ENCODE measurements at places on chromosomes 6 and 20.

DNA sequence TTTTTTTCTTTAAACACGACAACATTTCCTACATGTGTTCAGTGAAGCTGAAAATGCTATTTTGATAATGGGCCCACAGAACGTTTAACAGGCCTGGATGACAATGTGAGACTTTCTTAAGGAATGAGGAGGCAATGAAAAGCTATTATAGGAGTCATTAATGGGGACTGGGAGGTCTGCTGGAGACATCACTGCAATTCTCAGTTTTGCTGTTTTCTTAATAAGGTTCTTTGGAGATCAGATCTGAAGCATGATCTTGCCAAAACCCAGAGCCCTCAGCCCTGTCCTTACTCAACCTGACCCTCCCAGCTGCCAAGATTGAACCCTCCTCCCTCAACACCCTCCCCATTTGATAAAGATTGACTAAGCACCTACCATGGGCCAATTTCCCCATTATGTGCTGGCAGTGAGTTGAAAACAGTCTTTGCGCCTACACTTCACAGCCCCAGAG lies 353.1 kb downstream of the MAFB start:
- no peak for DNase-seq

DNA sequence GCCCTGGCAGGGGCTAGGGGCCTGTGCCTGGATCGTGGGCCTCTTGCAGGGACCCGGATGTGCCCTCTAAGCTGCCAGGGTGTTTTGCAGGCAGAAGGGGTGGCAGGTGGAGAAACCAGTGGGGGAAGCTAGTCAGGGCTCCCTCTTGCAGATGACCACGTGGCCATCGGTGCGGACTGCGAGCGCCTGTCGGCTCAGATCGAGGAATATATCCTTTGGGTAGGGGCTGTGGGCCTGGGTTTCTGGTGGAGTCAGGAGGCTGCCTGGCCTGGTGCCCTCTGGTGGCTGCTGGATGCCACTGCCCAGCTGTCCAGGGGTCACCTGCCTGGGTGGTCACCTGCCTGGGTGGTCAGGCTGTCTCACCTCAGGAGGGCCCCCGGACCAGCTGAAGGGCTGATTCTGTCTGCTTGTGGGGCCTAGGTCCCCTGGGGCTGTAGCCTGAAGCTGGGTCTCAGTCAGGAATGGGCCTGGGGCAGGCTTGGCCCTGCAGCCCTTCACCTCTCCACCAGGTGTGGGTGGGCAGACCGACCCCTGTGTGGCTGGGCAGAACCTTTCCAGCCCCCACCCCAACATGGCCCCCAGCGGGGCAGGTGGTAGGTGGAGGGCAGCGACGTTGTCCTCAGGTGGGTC lies 6.7 kb downstream of the TCEA2 start:
- DNase-seq, result no peak

GRCh38 chr6:43934183-43934802 lies 164.3 kb downstream of the VEGFA start:
- no peak for DNase-seq

DNA sequence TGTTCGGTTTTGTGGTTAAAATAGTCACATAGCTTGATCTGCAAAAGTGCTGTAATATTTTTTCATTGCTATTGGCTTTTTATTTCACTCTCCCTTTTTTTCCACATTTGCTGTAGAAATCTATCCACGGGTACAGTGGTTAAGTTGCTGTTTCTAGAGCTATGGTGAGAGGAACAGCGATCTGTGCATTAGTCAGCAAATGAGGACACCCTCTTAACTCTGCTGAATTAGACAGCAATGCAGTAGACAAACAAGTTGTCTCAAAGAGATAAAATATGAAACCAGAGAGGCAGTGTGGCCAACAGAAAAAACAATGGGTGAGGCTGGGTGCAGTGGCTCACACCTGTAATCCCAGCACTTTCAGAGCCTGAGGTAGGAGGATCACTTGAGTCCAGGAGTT lies 17.6 kb upstream of the SYNJ2 start:
- DNase-seq, result no peak

DNA sequence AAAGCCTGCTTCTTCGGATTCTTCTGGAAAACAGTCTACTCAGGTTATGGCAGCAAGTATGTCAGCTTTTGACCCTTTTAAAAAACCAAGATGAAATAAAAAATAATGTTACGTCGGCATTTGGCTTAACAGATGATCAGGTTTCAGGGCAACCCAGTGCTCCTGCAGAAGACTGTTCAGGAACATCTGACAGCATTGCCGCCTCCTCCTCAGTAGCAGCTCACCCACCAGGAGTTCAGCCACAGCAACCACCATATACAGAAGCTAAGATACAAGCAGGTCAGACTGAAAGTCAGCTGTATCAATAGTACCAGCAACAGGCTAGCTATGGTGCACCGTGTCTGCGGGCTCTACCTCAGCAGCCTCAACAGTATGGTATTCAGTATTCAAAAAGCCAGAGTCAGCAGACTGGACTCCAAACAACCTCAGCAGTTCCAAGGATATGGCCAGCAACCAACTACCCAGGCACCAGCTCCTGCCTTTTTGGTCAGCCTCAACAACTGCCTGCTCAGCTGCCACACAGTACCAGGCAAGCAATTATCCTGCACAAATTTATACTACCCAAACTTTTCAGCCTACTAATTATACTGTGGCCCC lies 51.9 kb downstream of the BTBD9 start:
- DNase-seq, result no peak

DNA sequence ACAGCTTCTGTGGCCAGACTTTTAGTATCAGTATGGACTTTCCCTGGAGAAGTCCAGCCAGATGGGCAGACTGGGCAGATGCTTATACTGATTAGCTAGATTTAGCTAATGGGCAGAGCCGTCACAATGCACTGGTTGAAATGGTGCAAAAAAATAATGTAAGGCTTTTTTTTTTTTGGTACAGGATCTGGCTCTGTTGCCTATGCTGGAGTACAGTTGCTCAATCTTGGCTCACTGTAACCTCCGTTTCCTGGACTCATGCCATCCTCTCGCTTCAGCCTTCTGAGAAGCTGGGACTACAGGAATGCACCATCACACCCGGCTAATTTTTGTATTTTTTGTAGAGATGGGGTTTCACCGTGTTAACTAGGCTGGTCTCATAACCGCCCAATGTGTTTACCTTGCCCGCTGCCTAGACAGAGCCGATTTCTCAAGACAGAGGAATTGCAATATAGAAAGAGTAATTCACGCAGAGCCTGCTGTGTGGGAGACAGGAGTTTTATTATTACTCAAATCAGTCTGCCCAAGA lies 16.4 kb upstream of the KIFC1 start:
- peak; percentile 52 for DNase-seq

- no peak for DNase-seq
Observed at GRCh38 chr20:32368323-32368722, 10.2 kb downstream of the ASXL1 start.

DNA sequence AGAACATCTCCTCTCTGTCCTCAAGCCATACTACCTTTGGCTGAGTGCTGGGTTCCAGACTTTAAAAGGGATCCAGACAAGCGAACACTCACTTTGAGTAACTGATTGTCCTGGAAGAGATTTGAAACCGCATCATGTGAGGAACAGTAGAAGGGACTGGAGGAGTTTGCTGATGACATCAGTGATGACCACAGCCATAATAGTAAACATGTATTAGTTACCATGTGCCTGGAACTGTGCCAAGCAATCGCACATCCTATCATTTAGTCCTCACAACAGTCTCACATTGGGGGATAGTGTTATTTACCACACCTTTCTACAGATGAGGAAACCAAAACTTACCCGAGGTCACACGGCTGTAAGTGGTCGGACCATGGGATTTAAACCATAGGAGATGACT lies 39.8 kb downstream of the ARMC2 start:
- no peak for DNase-seq

DNA sequence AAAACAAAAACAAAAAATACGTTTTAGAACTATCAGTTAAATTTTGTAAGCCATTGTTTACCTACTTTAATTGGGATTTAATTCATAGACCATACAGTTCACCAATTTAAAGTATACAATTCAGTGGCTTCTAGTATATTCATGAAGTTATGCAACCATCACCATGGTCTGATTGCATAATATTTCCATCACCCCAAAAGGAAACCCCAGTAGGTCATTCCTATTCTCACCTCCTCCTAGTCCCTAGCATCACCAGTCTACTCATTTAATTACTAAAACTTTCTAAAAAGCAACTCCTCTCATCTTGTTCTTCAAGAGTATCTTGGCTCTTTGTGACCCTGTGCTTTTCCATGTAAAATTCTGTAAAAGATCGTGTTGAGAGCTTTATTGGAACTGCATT lies 60.2 kb downstream of the ASXL1 start:
- DNase-seq, result no peak

DNA sequence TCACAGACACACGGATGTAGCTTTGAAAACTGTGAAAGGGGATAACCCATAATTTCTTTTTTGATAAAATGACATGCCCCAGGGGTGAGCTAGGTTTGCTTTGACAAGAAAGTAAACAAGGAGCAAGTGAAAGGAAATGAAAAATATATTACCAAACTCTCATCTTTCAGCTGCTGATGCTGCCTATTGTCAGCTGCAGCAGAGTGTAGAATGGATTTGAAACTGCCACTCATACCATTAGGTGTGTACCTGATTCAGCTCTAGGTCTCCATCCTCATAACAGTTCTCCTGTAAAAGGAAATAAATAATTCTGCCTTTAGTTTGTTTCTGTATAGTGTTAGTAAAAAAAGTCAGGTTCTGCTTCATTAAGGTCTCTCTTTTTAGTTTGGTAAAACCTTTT lies 415.1 kb upstream of the MARCKS start:
- DNase-seq, result no peak

DNA sequence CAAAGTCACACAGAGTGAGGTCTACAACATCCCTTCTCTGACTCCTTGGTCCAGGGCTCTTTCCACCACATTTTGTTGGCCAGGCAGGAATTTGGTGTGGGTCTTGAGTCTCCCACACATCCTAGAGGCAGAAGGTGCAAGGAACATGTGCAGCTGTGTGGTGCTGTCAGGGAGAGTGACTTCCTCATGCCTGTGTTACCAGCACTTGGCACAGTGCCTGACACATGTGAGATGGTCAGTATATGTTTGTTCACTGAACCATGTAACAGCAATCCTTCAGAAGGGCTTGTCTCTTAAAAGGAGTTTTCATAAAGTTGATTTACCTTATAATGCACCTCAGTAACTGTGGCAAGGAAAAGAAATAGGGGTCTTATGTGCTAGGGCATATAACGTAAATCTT lies 168.5 kb downstream of the CDC5L start:
- peak; percentile 45 for DNase-seq

DNA sequence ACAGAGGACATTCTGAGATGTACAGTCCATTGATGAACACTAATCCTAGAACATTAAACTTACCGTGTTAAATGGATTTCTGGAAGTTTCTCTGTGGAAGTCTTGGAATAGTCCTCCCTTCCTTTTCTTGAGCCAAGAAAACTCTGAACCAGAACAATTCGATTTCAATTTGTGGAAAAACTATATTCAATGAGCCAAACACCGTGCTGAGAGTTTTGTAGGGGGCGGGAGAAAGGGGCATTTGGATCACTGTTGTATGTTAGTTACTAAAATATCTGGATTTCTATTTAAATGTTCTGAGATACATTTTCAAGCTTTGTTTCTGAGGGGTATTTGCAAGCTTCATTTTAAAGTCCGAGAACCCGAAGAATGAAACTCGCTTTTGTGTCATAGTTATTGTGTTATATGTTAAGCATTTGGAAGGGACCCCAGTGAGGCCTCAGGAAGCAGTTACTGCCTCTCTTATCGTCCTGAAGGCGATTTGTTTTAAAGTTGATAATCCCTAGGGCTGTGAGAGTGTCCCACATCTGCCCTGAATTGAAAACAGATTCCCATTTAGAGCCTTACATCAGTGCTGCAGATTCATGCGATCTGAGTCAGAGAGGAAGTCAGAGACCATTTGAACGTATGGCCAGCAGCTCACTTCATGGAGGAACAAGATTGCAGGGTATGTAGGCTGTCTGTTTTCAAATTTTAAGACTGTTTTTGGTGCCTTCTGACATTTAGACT lies 70.8 kb upstream of the SASH1 start:
- no peak for DNase-seq

- no peak for DNase-seq
Observed at GRCh38 chr6:29502597-29502996, 14.8 kb upstream of the MAS1L start.

DNA sequence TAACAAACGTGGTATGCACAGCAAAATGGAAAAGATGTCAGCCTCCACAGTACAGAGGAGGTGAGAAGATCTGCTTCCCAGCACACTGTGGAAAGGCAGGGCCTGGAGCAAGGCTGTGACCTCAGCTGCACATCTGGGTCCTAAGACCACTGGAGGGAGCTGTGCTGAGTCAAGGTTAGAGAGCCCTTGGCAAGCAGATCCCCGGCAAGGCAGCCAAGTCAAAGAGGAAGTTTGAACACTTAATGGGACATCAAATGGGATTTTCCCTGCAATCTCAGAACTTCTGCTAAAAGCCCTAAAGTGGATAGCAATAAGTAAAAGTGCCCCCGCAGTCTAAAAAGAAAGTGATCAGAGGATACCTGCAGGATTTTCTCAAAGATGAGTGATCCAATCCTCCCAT lies 39.5 kb downstream of the UNC5CL start:
- DNase-seq, result peak; percentile 73

DNA sequence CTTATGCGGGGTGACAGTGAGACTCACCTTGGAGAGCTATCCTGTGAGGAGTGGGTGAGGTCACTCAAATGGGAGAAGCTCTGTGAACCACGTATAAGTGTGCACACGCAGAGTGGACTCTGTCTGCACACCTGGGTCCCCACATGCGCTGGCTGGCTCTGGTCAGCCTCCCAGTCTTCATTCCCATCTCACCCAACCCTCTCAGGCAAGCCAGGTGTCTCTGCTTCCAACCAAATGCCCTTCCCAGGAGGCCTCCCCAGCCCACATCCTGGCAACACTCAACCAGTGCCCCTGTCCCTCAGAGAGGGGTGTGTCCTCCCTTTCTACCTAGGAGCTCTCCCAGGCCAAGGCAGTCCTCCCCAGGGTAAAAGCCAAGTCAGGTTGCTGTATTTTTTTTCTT lies 8.0 kb upstream of the PI16 start:
- DNase-seq, result no peak

GRCh38 chr20:51366155-51366886 lies 176.2 kb downstream of the NFATC2 start:
- no peak for DNase-seq

DNA sequence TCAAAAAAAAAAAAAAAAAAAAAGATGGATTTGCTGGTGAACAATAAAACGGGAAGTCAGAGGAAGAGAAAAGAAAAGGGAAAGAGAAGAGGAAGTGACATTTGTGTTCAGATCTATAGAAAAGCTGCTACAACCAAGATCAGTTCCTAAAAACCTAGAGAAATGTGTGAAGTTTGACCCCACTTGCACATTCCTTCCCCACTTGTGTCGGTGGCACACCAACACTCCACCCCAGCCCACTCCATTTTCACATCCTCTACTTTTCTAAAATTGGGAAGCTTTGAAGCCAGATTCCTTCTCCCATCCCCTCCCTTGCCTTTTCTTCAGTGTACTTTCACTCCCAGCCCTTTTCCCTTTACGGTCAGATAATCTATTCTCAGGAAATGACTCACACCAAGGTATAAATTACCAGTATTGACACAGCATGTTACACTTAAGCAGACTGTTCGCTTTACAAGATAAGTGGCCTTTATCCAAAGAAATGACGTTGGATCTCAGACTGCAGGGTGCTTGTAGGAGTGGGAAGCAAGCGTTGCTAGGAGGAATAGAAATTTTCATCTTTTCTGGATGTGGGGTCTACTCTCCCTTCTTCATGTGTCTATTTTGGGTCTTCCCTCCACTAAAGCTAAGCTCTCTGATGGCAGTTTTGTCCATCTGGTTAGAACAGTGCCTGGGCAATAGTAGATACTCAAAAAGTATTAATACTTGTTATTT lies 92.5 kb upstream of the ADGRF1 start:
- DNase-seq, result peak; percentile 80

All from KBM-7 (cell line).